Right cardiac atrium (tissue), 5 donors: ENCODE measurements at places on chromosomes 7 and 10. TPM values are rescaled to one million over a fixed set of nuclear protein-coding genes. Genes with fewer than 3 reads are reported as not detected.

LIPJ gene
- total RNA-seq: 0.06 TPM

CACNB2 gene
- total RNA-seq: 41.0 TPM

RPP38 gene
- 12.2 TPM for total RNA-seq

MBLAC1 gene
- 3.0 TPM for total RNA-seq

CYP3A7 gene
- not detected for total RNA-seq
